ENCODE measurements at places on chromosomes 5 and 9.

DNA sequence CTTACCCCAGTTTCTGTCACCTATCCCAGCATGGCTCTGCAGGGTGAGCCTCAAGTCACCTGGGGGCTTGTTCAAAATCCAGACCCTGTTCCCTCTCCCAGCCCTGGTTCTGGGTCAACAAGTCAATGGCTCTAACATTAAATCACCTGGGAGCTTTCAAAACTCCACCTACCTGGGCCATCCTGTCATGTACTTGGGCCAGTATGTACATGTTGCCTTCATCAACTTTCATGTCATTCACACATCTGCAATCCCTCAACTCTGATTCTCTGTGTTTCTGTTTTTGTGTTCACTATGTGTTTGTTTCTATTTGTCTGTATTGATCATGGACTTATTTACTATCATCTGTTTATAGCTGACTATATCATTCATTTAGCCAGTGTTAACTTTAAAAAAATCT is 2.1 kb upstream of the SH3GLB2 start:
- DNase-seq, result no peak

GRCh38 chr5:159965031-159965837 is 43.7 kb upstream of the TTC1 start:
- peak; percentile 7 for DNase-seq

DNA sequence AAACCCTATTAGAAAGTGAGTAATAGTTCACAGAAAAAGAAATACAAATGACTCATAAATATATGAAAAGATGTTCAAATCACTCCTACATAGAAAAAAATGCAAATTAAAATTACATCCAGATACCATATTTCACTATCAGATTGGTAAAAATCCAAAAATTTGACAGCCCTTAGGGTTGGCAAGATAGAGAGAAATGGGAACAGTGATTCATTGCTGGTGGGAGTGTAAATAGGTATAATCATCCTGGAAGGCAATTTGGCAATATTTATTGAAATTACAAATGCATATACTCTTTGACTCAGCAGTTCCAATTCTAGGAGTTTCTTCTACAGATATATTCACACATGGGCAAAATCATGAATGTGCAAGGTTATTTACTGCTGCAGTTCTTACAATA is 273.5 kb downstream of the NR2F1-AS1 start:
- DNase-seq, result no peak

- DNase-seq, result no peak
These were observed 47.0 kb downstream of the KIF24 start for GRCh38 chr9:34282096-34282495.

DNA sequence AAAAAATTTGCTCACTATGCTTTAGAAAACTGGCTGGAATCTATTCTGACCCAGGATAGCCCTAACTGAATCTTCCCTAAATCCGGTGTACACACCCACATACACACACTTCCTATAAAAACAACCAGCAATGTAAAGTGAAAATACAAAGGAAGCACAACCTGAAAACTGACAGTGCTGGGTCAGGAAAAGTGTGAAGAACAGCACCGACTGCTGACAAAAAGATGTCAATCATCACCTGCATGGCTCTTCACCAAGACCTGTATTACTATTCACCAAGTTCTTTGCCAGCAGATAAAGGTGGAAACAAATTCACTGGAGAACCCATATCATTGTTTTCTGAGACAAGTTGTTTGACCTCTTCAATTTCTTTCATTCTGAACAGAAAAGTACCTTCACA is 293.8 kb upstream of the GRAMD2B start:
- DNase-seq, result no peak

DNA sequence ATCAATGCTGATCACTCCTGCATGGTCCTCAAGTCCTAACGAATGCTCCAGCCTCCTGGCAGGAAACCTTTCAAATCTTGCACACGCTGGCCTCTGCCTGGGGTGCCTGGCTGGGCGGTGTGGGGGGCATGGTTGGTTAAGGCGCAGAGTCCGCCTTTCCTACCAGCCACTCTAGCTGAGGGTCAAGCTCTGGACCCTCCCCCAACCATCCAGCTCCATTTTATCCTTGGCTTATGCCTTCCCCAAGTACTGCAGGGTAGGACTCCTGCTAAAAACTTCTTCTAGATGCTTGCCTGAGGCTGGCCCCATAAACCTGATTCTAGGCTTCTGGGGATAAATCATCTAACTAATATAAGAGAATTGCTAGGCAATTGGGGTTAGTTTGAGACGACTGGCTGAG is 808 bp upstream of the MVB12B start:
- no peak for DNase-seq

GRCh38 chr5:17212996-17213395 is 4.4 kb upstream of the BASP1 start:
- no peak for DNase-seq

GRCh38 chr5:128346038-128346437 is 192.0 kb downstream of the FBN2 start:
- no peak for DNase-seq

- DNase-seq, result no peak
These were observed 47.7 kb downstream of the MAPKAP1 start for GRCh38 chr9:125659201-125659840.

Measured in stimulated activated CD4-positive, alpha-beta T cell treated with anti-CD3 and anti-CD28 coated beads, Interleukin-1b, Interleukin-23, amount 100 ng/mL, for 24 hours (primary cell).